Stimulated activated CD4-positive, alpha-beta T cell treated with anti-CD3 and anti-CD28 coated beads, Interleukin-1b, Interleukin-23, amount 100 ng/mL, for 24 hours (primary cell): ENCODE measurements at places on chromosomes 12 and 14.

DNA sequence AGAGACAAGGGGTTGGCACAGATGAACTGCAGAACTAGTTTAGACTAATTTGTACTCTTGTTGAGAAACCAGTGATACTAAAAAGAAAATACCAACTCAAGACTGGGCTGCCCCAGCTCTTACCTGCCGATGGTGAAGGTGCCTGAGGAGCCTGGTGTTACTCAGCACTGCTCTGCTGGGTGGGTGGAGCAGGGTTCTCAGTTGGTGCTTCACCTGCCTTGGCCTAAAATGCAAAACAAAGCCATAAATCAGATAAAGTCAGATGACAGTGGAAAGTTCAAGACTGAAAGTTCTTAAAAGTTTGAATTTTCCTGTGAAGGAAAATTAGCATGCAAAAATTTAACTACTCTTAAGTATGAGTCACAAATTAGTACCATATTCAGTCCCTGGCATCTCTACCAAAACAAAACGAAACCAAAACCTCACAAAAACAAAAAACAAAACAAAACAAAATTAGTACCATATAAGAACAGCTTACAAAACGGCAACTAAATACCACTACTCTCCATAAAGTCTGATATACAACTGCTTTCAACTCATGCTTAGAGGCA is 21.9 kb downstream of the YBX3 start:
- DNase-seq: peak; percentile 28

GRCh38 chr12:54286042-54287030 is 5.8 kb downstream of the HNRNPA1 start:
- DNase-seq: no peak

GRCh38 chr12:55906056-55906455 is 21.6 kb downstream of the PYM1 start:
- no peak for DNase-seq

DNA sequence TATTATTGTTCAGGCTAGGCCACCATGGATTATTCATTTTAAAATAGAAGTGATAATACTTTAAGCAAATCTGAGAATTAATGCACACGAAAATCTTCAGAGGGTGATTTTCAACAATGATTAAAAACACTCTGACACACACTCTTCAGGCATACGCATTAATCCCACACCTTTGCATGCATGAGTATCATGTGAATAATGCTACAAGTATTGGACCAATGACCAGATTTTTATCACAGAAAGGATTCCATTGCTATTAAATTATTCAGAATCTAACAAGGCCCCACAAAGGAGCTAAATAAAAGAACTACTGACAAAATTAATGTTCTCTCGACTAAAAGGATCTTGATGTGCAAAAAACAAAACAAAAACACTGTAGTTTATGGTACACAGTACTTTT is 11.1 kb downstream of the EPS8 start:
- DNase-seq: no peak
